ENCODE measurements at places on chromosomes 2 and 18.

GRCh38 chr2:198476007-198476406 lies 671.6 kb downstream of the PLCL1 start:
- DNase-seq = no peak

GRCh38 chr2:207532676-207533075 lies 2.9 kb downstream of the CREB1 start:
- no peak for DNase-seq

DNA sequence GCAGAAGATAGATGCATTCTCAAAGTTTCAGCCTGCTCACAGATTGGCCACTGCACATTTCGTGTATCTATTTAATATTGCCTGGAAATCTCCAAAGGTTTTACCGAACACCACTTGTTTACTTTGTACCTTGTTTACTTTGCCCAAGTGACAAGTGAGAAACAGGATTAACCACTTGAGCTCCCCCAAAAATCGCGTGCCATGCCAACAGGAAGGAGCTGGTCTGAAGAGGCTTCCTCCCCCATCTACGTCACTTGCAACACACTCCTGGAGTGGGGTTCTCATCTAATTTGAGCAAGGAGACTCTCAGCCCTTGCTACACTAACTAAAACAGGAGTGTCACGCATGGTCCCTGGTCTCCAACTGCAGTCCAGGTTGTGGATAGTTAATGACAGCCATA lies 212.5 kb upstream of the TMEM200C start:
- no peak for DNase-seq

DNA sequence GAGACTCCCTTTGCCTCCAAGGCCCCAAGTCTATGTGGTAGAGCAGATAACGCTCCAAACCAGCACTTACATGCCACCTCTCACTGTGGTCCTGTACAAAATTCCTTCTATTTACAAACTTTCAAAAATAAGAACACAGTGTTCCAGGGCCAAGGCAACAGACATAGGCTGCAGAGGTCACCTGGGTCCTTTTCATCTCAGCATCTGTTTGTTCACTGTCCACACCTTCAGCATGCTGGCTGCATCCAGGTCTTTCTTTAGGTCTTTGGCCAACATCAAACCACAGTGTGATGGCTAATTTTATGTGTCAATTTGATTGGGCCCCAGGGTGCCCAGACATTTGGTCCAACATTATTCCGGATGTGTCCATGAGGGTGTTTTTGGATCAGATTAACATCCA lies 20.0 kb upstream of the INO80C start:
- no peak for DNase-seq

DNA sequence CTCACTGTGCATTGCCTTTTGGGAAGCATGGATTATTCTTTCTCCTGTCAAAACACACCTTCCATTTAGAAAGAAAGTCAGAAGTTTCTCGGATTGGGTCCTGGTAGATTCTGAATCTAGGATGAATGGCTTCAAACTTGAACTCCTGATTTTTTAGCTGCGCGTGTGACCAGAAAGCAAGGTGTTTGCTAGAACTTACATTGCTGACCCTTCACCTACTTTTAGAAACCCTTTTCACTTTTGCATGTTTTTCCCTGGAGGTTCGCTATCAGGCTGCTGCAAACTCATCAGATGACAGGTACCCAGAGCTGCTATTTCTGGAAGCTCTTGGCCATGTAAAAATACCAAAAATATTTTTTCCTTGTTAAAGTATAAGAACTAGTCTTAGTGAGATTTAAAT lies 132.0 kb downstream of the QPCT start:
- no peak for DNase-seq

- DNase-seq = no peak
Measured at GRCh38 chr18:78527984-78528383, 451.6 kb upstream of the SALL3 start.

- DNase-seq = no peak
Measured at GRCh38 chr2:179132076-179132475, 82.1 kb upstream of the CCDC141 start.

DNA sequence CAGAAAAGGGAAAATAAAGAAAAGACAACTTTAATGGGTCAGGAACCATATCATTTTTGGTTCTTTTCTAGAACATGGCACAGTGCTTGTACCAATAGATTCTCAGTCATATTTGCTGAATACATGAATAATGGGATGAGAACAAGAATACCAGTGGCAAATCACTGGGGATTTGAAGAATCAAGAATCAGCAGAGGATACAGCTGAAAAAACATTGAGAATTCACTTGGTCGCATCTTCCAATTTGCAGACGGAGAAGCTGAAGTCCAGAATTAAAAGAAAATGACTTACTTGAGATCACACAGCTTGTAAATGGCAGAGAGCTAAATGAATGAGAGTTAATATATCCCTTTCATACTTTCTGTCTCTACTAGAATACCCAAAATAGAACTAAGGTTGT lies 362.2 kb downstream of the RAD51AP2 start:
- no peak for DNase-seq

DNA sequence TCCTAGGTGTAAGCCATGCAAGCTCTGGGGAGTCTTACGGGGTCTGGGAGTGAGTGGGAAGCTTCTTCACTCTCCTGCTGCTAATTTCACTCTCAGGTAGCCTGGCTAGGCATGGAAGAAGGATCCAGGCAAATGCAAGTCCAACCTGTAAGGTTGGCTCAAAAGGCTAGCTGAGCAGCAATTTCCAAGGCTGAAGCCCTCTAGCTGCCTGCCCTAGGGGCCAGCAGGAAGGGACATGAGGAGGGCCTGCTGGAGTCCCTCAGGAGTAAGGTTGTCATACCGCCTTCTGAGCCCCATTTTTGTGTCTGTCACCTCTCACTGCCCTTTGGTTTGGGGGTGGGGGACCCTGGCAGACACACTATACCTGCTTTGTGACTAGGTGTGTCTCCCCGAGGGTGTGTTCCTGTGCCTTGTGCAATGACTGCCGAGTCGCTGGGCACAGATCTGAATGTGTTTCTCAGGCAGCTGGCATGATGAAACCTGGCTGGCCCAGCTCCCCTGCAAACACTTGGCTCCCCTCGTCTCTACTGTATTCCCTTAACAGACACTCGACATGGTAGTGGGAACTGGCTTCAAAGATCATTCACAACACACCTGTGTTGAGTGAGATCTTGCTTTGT lies 123.9 kb upstream of the FAM136A start:
- DNase-seq = no peak
